ENCODE measurements at places on chromosomes 4 and X. TPM values are rescaled to one million over a fixed set of nuclear protein-coding genes. Genes with fewer than 3 reads are reported as not detected.

DNA sequence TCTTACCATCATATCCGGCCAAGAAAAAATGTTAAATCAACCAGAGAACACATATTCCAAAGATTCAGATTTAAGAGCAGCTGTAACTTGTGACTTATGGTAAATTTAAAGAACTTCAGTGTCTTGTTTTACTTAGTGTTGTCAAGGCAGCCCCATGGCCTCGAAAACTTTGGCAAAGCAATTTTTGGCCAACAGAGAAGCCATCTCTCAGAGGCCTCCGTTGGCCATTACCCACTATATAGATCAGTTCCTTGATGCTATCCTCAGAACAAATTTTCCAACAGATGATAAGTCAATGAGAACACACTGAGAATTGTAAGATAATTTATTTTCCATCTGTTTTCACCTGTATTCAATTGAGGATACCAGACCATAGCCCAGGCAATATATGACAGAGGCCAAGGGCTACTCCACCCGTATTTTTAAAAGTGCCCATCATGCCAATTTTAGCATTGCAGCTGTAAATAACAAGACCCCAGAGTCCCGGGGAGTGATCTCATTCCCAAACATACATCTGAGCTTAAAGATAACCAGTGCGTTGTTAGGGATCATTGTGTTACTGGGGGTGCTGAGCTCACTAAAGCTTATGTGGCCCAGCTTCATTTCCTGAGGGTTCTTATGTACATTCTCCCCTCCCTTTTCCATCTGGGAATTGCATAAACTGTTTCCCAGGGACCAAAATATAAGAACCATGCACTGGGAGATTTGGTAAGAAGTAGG is 50.0 kb upstream of the PDHA1 start:
- H3K4me1 ChIP-seq, result no peaks in the 10 kb centered on the region
- DNase-seq, result no peak
- H3K4me3 ChIP-seq, result no peak overlapping the region
- H3K27me3 ChIP-seq, result no peaks in the 10 kb centered on the region
- no peak overlapping the region for H3K27ac ChIP-seq

- H3K27me3 ChIP-seq, result no peaks in the 10 kb centered on the region
- H3K4me3 ChIP-seq, result peak overlapping the region; percentile 35
- no peaks in the 10 kb centered on the region for H3K36me3 ChIP-seq
- H3K27ac ChIP-seq, result peak overlapping the region; percentile 70
- peak; percentile 88 for DNase-seq
Measured at GRCh38 chr4:77104791-77105540, 29.2 kb upstream of the CCNI start.

- no peak overlapping the region for H3K4me3 ChIP-seq
- no peaks in the 10 kb centered on the region for H3K4me1 ChIP-seq
- DNase-seq, result no peak
- peaks cover 97% of the 10 kb centered on the region for H3K36me3 ChIP-seq
- H3K27me3 ChIP-seq, result no peaks in the 10 kb centered on the region
- H3K27ac ChIP-seq, result no peak overlapping the region
Measured at GRCh38 chr4:768995-769394, 56.9 kb downstream of the CPLX1 start.

GRCh38 chr4:167509551-167509950 is 275.3 kb upstream of the SPOCK3 start:
- H3K4me1 ChIP-seq, result no peaks in the 10 kb centered on the region
- H3K27ac ChIP-seq, result no peak overlapping the region
- H3K36me3 ChIP-seq, result no peaks in the 10 kb centered on the region
- H3K27me3 ChIP-seq, result no peaks in the 10 kb centered on the region

- H3K27ac ChIP-seq, result no peak overlapping the region
- no peaks in the 10 kb centered on the region for H3K27me3 ChIP-seq
- H3K36me3 ChIP-seq, result no peaks in the 10 kb centered on the region
- H3K4me3 ChIP-seq, result no peak overlapping the region
- no peaks in the 10 kb centered on the region for H3K4me1 ChIP-seq
- no peak for DNase-seq
Measured at GRCh38 chrX:96464880-96465558, 219.6 kb upstream of the DIAPH2 start.

DNA sequence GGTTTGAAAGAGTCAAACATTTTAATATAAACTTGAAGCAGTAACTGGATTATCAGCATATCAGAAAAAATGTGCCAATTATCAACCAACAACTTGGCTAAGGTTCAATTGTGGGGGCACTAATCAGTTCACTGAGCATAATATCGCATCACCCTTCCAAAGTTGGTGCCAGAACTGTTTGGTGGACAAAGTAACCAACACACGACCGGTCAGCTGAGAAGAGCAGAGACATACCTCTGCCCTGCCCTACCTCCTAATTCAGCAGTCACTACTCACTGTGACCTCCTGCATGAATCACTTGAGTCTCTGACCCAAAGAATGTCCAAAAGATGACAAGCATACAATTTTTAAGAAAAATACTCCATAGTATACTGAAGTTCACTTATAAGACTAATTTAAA is 53.2 kb downstream of the TSPAN5 start:
- H3K27ac ChIP-seq, result no peak overlapping the region
- H3K4me1 ChIP-seq, result no peaks in the 10 kb centered on the region
- no peak overlapping the region for H3K4me3 ChIP-seq
- no peaks in the 10 kb centered on the region for H3K27me3 ChIP-seq
- no peak for DNase-seq
- H3K36me3 ChIP-seq, result no peaks in the 10 kb centered on the region

GPR173 gene
- total RNA-seq, result 2.1 TPM

Measured in ascending aorta (tissue), 2 donors.